ENCODE measurements at places on chromosomes 11 and 22.

GRCh38 chr22:37061611-37062375 lies 10.3 kb downstream of the KCTD17 start:
- no peak for DNase-seq

DNA sequence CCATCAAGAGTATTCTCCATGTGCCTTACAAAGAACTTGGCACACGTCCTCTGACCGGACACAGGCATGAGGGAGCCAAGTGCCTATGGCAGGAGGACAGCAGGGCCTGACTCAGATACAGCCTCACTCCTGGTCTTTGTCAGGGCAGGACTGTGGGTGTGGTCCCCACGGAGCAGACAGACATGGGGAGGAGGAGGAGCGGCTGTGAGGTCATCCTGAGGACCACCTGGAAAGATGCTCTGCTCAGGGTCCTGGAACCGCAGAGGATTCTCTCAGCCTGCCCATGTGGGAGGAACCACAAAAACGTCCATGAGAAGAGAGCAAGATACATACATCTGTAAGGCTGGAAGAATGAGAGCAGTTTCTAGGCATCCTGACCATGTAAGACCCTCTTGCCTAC lies 576.3 kb downstream of the BRD1 start:
- DNase-seq, result no peak

DNA sequence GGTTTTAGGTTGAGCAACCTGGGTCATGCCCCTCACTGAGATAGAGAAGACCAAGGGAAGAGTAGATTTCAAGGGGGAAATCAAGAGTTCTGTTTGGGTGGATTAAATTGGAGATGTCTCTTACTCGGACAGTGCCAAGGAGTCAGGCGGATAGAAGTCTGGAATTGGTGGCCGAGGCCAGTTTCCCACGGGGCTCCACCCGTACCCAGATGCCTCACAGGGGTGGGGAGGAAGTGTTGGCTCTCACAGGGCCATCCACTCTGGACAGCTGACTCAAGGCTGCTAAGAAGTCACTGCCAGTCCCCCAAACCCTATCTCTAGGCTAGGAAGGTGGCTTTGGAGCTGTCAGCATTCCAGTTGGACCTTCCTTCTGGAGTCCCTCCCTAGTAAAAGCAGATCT lies 79.1 kb upstream of the TIMP3 start:
- no peak for DNase-seq

DNA sequence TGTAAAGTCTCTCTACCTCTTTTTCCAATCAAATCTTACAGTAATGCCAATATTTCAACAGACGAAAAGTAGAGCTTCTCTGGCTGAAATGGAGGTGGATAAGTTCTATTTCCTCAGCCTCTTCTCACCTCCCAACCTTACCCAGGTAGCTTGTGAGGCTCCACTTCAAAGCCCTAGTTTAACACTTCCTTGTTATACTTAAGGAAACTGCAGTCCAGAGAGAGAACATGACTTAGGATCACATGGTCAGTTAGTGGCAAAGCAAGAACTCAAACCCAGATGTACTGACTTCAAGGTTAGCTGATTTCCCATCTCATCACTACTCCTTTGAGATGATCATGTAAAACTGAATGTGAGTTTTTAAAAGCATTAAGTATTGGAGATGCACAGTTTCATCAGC lies 32.5 kb downstream of the PAK1 start:
- no peak for DNase-seq

- DNase-seq, result no peak
These were observed 263.6 kb upstream of the NCAM1 start for GRCh38 chr11:112697391-112698178.

GRCh38 chr11:74775762-74776161 lies 27.1 kb downstream of the RNF169 start:
- DNase-seq, result no peak

GRCh38 chr22:39958009-39958711 lies 2.0 kb upstream of the TMA7B start:
- DNase-seq, result no peak

- DNase-seq, result no peak
These were observed 1.5 kb upstream of the CACNA1I start for GRCh38 chr22:39569066-39569465.

DNA sequence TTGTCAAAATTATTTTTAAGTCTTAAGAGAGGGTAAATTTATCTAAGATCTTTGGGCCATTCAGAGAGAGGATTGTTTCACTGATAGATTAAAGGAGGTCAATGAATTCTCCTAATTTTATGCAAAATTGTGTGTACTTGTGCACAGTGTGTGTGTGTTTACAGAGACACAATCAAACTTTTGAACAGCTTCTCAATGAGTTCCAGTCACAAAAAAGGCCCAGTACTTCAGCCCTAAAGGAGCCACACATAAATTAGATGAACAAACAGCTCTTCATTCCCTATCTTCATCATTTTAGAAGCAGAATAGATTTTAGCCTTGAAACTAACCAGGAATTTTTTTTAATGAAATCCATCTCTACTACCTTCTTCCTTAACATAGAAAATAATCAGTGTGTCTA lies 9.7 kb downstream of the GRIA4 start:
- DNase-seq, result no peak

DNA sequence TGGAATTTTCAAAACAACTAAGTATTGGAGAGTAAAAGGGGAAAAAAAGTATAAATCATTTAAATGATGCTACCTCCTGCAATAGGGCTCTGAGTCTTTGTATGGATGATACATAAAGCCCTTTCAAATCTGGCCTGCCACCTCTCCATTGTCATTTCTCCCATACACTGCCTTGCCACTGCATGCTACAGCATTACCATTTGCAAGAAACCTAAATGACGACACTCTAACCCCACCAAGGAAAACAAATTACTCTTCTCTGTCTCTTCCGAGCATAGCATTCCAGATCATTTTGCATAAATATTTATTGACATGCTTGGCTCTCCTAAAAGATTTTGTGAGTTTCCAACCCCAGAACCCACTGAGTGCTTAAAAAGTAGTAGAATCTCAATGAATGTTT lies 34.5 kb upstream of the PRSS23 start:
- no peak for DNase-seq

- DNase-seq, result peak; percentile 8
These were observed 112.8 kb upstream of the CADM1 start for GRCh38 chr11:115616971-115617370.

GRCh38 chr11:16047073-16047472 lies 309.3 kb downstream of the SOX6 start:
- no peak for DNase-seq

DNA sequence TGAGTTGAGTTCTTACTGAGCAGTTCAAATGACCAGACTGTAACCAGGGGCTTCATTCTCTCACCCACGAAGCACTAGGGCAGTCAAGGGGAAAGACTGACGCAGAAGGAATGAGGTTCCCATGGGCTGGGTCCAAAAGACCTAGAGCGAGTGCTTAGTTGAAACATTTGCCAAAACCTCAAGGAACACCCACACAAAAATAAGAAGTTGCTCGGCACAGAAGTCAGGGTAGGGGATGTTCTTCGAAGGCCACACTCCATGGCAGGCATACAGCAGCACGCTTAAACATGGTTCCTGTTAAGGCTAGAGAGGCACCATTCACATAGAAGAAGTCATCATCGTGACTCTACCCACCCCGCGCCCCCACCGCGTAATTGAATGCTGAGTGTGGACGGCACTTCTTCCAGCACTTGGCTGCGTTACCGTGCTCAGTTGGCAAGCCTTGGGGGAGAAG lies 52.9 kb downstream of the TIMP3 start:
- no peak for DNase-seq

DNA sequence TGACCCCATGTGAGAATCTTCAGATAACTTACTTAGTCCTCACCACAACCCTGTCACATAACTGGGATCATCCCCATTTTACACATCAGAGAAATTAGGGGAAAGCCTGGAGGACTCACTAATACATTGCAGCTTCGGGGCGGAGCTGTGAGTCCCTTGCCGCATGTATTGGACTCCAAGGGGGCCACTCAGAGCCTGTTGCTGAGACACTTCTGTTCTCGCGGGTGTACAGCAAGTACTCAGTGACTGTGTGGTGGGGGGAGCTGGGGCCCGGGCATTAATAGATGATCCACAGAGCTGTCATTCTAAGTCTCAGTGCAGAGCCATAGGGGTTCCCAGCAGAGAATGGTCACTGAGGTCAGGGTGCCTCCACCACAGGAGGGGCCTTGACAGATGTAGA lies 13.5 kb downstream of the OAF start:
- no peak for DNase-seq

DNA sequence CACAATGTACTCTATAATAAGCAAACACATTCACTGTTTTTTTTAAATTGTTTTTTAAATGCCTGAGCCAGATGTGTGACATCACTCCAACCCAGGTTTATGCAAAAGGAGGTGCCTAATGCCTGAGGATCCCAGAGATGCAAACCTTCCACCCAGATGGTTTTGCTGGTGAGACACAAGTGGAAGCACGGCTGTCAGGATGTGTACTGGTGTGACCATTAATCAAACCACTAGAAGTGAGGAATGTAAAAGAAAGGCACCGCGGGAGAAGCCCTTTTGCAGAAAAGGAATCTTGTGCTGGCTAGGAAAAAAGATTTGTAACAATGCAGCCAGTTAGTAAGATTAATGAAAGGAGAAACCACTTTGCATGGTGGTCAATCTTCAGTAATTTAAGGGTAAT lies 407.4 kb downstream of the LARGE1 start:
- no peak for DNase-seq

GRCh38 chr11:116535994-116536393 lies 236.8 kb downstream of the BUD13 start:
- DNase-seq, result no peak

- no peak for DNase-seq
These were observed 693 bp upstream of the LINC01488 start for GRCh38 chr11:69480547-69481392.

DNA sequence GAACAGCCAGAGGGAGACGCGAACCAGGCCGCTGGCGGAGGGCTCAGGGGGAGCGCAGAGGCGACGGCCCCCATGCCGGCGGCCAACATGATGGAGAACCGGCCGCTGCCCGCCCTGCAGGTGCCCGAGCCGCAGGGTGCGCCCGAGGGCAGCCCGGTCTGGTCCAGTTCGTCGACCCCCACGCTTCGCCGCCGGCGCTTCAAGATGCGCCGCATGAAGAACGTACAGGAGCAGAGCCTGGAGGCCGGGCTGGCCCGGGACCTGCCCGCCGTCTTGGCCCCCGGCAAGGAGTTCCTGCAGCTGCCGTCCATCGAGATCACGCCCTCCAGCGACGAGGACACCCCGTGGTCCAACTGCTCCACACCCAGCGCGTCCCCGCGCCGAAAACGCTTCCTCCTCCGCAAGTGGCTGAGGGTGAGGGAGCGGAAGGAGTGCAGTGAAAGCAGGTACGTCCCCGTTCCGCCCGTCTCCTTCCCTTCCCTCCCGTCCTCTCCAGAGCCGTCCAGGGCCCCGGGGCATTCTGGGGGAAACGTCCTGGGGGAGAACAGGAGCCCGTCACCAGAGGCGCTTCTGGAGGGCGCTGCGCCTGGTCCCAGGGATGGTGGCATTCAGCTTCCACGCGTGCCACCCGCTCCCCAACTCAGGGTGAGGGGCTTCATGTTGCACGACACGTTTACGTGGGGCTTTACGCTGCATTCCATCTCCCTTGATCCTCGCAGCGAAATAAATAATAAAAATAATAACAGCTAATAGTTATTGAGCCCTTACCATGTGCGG lies 840 bp downstream of the GRAMD1B start:
- no peak for DNase-seq

GRCh38 chr11:121909596-121909995 lies 206.4 kb downstream of the BLID start:
- DNase-seq, result no peak

- DNase-seq, result no peak
These were observed 6.4 kb downstream of the YAP1 start for GRCh38 chr11:102116453-102117205.

DNA sequence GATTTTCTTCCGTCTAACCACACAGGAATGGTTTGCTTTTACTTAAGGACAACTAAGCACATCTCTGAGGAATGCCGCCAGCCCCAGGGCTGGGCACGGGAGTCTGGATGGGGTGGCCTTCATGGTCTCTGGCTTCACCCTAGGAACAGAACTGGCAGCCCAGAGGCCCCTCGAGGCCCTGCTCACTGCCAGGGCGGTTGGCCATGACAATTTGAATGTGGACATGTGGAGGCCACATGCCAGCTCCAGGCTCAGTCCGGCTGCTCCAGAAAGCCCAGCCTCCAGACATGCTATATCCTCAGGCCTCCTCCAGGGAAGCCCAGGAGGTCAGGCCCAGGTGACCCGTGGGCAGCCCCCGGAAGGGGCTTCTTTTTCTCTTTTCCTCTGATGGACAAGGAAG lies 84.0 kb upstream of the FGF3 start:
- DNase-seq, result no peak

DNA sequence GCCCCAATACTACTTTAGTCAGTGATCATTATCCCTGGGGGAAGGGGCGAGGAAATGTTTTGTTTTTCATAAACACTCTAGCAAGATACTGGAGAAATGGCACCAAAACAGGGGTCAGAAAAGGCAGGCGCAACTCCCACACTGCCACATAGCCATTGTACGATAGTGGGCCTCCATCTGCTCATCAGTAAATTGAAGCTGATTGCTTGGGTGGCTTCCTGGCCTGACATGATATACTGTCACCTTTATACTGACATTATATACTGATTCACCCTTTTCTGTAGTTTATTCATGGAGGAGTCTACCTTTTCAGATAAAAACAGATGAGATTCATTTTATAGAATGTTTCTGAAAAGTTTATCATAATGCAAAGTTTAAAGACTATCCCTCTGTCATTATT lies 51.6 kb upstream of the CCDC34 start:
- no peak for DNase-seq

All from AG09319 (cell line).